Endothelial cell of umbilical vein (primary cell): ENCODE measurements at places on chromosomes 1 and 21. TPM values are rescaled to one million over a fixed set of nuclear protein-coding genes. Genes with fewer than 3 reads are reported as not detected.
A peak's percentile ranks its signal among the peaks of the same experiment; 100 is the strongest.

DNA sequence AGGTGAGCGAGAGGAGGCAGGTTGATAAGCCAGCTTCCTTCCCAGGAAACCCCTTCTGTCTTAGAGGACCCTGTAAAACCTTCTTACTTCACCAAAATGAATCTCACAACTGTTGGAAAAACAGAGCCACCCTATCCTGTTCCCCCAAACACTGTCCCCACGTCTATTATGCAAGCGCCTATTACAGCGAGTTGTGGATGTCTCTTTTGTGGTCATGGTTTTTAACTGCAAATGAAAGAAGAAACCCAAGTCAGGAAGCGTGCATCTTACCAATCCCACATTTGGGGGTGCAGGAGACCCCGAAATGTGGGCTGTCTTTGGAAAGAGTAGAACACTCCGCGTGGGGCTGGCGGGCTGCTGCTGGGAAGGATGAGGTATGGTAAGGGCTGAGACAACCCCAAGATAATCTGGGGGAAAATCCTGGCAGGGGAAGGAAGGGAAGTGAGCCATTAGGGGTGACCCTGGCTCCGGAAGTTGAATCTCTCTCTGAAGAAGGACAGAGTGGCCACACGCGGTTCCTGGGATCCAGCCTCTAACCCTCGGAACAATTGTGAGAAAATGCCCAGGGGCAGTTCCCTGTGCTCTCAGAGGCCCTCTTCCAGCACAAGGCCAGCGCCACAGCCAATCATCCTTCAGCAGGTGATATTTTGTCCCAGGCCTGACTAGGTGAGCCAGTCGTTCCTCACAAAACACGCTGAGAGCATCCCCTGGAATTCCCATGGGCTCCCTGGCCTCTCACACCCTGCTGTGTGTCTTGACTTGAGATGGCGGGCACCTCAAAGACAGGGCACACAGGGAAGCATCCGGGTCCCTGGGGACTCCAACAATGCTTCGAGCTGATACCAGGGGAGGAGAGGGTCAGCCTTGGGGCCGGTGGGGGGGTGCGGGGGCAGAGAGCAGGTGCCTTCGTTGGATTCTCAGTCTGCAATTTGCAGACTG is 168.5 kb upstream of the IRF2BP2 start:
- peak; percentile 27 for DNase-seq

DNA sequence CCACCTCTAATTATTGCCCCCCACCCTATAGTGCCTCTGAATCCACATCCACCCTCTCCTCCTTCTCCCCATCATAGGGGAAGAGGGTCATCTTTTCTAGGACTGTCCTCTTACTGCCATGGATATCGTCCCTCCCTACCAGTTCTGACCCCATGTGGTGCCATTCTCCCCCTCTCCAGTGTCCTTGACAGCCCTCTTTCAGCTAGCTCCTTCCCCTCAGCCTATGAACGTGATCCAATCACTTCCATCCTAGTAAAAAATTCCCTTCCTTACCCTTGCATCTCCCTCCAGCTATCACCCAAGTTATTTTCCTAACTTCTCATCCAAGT is 172.7 kb downstream of the RRAGC start:
- DNase-seq: no peak

Gene DNAH14
- 7.1 and 8.5 TPM in 2 replicates for total RNA-seq

Gene TNFRSF9
- 0.22 TPM in 1 of 2 replicates, not detected in the other for total RNA-seq
